Coronary artery (tissue), 2 donors: ENCODE measurements at places on chromosomes 7 and 10.

GRCh38 chr10:77618117-77618516 is 19.5 kb downstream of the KCNMA1 start:
- no peak for DNase-seq

DNA sequence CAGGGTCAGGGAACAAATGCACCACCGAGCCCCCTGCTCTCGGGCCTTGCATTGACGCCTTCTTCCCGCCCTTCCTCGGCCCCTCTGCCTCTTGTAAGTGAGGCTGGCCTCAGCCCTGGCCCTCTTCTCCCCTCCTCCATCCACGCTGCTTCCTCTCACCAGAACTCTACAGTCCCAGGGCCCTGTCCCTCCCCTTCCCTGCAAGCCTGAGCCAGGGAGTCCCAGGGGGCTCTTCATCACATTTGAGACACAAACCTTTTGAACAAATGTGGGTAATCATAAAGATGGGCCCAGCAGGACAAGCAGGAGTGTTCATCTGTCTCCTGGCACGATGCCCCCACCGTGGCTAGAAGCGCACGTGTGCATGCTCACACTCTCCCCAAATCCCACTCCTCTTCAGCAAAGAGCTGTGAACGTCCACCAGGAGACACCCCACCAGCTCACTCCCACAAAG is 57.7 kb downstream of the SLIT1 start:
- no peak for DNase-seq

- no peak for DNase-seq
Observed at GRCh38 chr7:17299483-17299991, 1.1 kb downstream of the AHR start.

DNA sequence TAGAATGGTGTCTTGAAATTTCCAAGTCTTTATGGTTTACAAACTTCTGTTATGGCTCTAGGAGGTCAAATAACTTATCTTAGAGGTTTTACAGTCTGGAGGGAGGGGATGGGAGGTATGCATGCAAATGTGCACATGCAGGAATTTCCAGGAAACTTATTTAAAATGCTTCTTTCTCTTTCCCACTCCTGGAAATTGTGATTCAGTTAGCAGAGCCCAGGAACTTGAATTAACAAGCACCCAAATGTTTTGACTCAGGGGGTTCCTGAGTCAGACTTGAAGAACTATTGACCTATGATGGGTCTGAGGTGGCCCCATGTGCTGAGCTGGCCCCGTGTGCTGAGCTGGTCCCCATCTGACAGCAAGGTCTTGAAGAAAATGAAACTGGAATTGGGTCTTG is 669.4 kb downstream of the INHBA start:
- no peak for DNase-seq

GRCh38 chr10:58665361-58665760 is 152.7 kb downstream of the BICC1 start:
- DNase-seq: no peak

GRCh38 chr7:17677408-17677807 is 262.9 kb downstream of the SNX13 start:
- no peak for DNase-seq

GRCh38 chr10:107986571-107986970 is 822.1 kb upstream of the SORCS1 start:
- DNase-seq: no peak

DNA sequence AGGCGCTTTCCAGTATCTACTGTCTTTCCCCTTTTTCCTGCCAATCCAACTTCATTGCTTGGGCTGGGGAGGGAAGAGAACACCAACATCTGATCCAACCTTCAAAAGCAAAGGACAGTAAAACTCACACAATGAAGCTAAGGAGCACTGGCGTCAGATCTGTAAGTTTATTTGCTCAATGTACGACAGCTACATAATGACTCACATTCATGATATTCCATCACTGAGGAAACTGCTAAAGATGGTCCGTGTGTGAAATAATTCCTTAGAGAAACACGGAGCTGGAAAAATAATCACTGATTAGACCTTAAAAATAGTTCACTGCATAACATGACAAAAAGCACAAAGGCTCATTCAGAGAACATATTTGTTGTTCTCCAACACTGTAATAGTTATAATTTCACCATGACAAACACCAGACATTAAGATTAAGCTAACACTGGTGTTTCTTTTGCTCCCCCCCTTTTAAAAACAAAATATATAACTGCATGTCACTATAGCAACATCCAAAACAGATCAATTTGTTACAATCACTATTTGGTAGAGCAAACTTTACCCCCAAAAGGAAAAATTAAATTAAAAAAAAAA is 24.3 kb downstream of the HSPB1 start:
- DNase-seq: no peak

DNA sequence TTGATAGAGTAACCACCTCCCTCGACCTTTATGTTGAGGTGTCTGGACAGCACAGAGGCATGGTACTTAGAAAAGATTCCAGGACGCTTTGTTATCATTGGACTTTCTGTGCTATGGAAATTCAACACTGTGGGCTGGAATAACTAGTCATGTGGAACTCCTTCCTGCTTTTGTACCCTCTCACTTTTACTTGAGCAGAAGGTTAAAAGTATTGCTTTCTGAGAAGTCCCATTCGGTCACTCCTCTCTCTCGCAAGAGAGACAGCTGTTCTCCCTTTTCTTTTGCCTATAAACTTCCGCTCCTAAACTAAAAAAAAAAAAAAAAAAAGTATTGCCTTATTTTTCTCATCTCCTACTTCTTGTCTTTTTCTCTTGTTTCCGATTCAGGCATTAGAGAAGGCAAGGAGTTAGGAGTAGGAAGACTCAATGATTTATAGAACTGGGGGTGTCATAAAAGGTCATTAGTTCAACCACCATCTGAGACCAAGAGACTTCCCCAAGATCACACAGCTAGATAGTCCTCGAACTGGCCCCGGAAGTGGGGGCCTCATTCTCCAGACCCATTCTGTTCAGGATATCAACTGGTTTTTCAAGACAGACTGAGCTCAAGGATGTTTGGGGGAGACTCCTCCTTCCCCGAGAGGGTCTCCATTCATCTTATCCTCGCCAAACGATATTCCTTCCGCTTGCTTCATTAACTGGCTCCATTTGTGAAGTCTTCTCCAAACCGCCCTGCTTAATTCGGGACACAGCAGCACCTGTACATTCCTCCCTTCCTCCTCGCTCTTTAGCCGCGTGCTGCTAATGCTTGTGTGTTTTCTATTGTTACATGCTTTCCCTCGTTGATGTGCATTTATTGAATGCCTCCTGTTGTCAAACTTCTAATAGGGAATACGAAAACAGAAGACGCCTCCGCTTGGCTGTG is 995 bp upstream of the INPP5F start:
- no peak for DNase-seq

DNA sequence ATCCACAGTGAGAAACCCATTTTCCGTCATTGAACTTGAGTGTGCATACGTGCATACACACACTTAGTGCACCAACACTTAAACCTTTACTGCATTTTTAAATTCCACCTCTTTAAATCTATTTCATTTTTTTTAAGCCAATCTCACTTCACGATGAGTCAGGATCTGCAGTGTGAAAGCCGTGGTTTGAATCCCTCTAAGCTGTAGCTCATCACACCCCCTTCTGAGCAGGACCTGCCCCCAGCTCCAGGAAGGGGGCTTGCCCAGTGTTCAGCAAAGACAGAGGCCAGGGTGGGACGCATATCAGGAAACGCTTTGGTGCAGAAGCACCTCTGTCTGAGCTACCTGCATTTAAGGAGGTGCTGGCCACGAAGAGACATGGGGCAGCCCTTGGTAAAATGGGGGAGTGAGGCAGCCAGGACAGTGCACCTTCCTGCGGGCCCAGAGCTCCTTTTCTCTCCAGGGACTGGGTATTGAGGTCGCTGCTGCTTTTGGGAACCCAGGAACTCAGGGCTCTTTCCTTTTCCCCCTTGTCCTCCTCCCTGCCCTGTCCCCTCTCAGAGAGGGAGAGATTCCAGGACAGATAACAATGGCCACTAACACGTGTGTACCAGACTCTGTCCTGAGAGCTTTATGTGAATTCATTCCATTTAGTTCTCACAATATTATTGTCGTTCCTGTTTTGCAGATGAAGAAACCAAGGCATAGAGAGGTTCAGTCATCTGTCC is 21.7 kb downstream of the ZNF316 start:
- no peak for DNase-seq

DNA sequence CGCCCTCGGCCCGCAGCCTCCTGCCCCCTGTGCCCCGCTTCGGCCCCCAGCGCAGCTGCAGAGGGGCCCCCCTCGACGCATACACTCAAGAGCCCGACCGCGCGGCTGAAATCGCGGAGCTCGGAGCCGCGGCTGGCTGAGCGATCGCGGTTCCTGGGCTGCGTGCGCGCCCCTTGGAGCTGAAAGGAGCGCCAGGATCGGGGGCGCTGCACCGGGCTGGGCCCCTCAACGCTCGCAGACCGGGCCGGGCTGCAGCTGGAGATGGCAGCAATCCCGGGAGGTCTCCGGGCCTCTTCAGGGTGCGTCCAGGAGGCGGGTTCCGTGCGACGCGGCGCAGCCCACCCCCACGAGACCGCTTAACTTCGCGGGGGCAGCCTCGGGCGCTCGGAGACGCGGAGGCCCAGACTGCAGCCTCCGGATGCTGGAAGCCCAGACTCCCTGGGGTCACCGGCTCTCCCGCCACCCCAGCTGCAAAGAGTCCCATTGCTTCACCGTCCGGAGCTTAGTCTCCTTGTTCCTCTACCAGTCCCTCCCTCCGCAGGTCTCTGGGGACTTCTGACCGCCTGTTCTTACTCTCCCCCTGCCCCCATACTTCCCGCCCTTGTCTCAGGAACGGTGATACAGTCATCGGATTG is 73.0 kb upstream of the LRRC4 start:
- no peak for DNase-seq

DNA sequence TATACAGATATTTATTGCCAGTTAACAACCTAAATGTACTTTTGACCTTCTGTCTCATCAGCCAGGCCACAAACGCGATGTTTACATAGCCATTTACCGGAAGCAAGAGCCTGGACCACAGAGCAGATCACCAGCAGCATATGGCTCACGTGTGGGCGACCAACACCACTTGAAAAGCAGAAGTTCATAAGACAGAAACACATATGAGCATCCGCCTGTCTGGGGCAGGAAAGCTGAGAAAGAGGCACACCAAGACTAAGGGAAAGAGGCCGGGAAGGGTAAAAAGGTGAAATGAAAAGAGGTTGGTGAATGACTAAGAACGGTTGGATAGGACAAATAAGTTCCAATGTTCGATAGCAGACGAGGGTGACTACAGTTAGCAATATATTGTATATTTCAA is 1.3 kb downstream of the ABCB1 start:
- no peak for DNase-seq

GRCh38 chr7:30206491-30206890 is 71.7 kb downstream of the MTURN start:
- DNase-seq: no peak

DNA sequence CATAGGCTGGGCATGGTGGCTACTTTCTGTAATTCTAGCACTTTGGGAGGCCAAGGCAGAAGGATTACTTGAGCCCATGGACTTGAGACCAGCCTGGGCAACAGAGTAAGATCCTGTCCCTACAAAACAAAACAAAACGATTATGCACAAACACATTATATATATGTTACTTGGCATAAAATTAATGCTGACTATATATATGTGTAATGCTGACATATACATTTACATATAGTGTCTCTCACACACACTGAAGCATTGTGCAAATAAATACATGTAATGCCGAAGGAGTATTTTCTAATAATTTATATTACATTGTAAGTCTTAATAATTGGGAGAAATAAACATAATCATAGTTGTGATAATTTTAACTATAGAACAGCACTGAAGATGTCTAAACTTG is 621.8 kb upstream of the ZNF722 start:
- DNase-seq: no peak

- DNase-seq: no peak
Observed at GRCh38 chr7:108294595-108294994, 161.6 kb downstream of the NRCAM start.

- DNase-seq: no peak
Observed at GRCh38 chr7:34333925-34334324, 324.1 kb upstream of the NPSR1 start.

DNA sequence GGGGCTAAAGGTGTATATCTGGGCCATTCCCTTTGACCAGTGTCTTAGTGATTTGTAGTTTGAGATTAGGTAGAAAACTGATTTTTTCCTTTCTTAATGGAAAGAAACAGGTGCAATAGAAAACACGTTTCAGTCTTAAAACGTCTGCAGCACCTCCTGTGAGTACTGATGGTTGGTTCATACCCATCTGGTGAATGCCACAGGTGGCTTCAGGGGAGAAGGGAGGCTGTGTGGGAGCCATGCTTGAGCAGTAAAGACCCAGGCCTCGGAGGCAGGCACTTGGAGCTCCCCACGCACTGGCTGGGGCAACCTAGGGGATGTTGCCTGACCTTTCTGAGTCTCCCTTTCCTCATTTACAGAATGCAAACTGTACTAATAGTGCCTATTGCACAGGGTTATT is 171.5 kb upstream of the GRB10 start:
- no peak for DNase-seq

DNA sequence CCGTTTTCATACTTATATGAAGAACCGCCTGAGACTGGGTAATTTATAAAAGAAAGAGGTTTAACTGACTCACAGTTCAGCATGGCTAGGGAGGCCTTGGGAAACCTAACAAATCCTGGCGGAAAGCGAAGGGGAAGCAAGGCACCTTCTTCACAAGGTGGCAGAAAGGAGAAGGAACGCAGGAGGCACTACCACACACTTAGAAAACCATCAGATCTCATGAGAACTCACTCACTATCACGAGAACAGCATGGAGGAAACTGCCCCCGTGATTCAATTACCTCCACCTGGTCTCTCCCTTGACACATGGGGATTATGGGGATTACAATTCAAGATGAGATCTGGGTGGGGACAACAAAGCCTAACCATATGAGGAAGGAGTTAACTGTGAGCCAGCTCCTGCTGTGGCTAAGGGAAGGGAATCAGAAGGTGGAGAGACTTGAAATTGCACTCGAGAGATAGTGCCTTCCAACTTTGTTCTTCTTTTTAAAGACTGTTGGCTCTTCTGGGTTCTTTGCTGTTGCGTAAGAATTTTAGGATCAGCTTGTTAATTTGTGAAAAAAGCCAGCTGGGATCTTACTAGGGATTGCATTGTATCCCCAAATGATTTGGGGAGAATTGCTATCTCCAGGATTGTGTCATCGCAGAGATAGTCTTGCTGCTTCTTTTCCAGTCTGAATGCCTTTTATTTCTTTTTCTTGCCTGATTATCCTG is 21.0 kb downstream of the OPTN start:
- DNase-seq: no peak

GRCh38 chr10:59754951-59755350 is 1.7 kb upstream of the MRLN start:
- no peak for DNase-seq

DNA sequence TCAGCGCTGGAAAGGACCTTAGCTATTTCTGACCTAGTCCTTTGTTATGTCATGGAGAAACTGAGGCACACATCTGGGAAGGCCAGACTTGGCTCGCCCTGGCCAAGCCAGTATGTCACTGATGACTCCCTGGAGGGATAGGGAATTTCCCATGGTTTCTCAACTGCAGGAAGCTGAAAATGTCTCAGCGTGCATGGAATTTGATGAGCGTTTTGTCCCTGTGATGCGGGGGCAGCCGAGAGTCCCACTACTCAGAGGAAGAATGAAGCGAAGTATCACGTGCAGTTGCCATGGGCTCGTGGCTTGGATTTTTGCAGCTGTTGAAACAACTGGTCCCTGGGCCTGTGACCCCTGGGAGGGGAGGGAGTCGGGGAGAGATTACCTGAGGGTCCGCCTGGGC is 44.8 kb downstream of the CLIP2 start:
- DNase-seq: no peak

- no peak for DNase-seq
Observed at GRCh38 chr7:107659666-107660065, 962 bp upstream of the SLC26A4 start.
